Kidney (tissue), 22 donors: ENCODE measurements at places on chromosomes 4 and X. TPM values are rescaled to one million over a fixed set of nuclear protein-coding genes. Genes with fewer than 3 reads are reported as not detected.

DNA sequence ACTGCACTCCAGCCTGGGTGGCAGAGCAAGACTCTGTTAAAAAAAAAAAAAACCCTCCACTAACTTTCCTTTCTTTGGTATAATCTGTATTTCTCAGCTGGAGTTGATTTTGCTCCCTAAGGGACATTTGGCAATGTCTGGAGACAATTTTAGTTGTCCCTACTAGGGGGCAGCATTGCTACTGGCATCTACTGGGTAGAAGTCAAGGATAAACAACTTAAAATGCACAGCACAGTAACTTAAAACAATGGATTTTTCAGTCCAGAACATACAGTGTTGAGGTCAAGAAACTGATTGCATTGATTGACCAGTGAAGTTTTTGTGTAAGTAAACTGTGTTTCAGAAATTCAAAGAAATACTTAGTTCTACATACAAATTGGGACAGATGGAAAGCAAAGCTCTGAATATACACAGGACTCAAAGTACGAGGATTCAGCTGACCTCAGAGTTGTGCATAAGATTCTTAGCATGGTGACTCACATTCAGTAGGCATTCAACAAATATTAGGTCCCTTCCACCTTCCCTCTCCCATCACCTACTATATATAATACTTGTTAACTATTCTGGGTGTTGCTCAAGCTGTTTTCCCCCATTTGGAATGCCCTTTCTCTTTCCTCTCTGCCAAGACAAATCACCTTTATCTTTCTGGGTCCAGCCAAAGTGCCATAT, 8.8 kb downstream of the DDX53 start:
- no peak for DNase-seq

DNA sequence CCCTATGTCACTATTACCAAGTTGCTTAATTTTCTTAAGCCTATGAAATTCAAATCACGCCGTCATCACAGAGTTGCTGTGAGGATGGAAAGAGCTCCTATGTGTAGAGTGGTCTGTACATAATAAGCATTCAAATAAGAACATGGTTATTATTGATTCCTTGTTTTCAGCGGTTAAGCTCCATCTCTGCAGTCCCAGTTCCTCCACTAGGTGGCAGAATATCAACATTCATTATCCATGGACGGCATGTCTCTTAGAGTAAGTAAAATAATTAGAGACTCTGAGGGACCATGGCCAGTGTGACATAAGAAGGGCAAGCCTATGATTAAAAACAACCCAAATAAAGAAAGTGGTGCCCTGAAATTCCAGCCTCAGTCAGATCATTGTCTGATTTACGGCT, 132.5 kb upstream of the NHS start:
- DNase-seq, result peak; percentile 61

DNA sequence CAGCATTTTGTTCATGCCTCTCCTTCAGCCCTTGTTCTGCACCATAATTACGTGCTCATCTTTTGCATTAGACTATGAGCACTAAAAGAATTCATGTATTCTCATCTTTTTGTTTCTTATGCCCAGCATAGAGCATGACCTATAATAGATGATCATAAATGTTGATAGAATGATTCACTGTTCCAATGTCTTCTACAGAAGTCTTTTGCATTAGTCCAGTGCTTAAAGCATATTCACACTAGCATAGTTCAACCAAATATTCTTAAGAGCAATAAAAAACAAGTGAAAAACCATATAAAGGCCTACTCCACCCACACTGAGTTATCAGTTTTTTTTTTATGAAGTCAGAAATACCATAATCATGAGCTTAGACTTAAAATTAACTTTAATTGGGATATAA, 36.5 kb upstream of the SLC10A4 start:
- DNase-seq, result no peak

- DNase-seq, result no peak
These were observed 656.0 kb upstream of the NDST4 start for GRCh38 chr4:115769396-115769795.

DNA sequence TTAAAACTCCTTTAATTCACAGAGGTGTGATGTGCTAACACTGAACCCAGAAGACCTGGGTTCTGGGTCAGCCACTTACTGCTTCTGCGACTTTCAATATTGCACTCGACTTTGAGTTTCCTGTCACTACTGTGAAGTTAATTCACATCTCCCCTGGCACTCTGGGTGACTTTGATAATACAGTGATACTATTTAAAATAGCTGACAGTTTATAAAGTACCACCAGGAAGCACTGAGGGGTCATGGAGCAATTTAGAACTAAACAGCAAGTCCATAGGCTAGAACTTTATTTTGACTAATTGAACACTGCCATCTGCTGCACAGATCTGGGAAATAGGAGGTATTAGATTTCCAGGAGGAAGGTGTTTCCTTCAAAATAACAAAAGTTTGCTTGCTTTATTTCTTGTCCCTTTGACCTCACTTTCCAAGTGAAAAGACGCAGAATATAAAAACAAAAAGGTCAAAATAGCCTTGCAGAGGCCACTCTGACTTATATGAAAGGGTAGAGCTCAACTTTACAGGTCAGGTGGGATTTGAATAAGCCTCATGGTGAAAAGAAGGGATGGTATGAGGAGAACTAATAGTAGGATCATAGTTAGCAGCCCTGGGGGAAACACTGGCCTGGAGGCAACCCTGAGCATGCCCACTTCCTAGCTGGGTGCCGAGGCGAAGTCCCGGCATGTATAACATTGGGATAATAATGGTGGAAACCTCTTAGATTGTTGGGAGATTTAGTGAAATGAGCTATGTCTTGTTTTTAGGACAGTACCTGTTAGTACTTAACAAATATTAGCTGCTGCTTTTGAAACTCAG, 53.4 kb downstream of the ZNF518B start:
- no peak for DNase-seq

DNA sequence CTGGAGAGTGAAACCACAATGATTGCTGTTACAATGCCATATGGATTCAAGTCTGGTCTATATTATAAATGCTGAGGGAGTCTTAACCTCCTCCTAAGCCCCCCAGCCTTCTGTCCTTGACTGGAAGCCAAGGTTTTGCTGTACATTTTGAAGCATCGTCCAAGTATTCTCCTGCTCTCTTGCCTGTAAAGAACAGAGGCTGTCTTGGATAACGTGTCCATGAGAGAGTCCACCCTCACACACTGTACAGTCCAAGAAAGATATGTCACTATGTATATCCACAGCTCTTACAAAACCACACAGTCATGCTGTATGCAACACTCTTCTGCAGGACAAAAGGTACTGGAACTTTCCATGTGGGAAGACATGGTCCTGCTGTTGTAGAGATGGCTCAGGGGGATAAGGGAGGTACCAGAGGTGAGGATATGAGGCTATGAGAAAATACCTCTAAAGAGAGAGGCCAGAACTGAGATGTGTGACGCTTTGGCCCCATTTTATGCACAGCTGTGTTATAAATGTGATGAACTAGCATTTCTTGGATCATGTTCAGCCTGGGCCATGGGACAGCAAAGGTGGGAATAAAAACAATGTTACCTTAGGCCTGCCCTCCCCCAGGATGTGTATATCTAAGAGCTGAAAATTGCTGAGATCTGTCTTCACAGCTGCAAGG, 678.6 kb downstream of the IQCM start:
- no peak for DNase-seq

- DNase-seq, result no peak
These were observed 4.9 kb downstream of the LRPAP1 start for GRCh38 chr4:3527101-3527913.

DNA sequence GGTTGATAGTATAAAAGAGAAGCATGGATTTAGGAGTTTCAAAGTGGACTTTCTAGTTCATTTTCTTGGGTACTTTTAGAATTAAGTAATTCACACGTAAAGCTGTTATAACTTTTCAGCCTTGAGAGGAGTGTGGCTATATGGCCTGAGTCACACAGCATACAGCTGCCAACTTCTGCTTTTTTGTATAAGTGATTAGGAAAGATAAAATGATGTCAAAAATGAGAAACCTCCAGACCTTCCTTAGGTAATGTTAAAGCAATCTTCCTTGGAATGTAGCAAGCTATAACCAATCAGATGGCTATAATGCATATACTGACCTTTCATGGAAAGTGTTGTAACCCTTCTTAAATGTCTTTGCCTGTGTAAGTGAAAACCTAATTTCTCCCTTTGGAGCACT, 39.2 kb downstream of the RAB40AL start:
- DNase-seq, result no peak

GRCh38 chr4:17567271-17567670, 9.7 kb upstream of the LAP3 start:
- DNase-seq, result no peak

CLTRN gene
- 30.7 TPM for total RNA-seq

- no peak for DNase-seq
These were observed 754.8 kb downstream of the RAB28 start for GRCh38 chr4:12729384-12729783.

MUC7 gene
- total RNA-seq, result not detected

DNA sequence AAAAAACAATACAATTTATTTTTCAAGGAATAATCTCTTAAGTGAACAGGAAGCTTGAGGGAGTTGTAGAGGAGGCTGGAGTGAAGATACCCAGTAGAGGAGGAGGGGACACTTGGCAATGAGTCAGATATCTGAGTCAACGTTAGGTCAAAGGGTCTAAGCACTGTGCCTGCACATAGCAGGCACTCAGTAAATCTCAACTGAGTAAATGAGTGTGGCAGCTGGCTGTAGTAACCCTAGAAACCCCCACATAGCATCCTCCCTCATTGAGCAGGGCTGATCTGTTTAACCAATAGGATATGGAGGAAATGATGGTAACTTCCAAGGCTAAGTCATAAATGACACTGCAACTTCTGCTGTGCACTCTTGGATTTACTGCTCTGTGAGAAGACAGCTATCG, 186.0 kb upstream of the FAM241A start:
- no peak for DNase-seq

NAP1L3 gene
- 3.8 TPM for total RNA-seq

DNA sequence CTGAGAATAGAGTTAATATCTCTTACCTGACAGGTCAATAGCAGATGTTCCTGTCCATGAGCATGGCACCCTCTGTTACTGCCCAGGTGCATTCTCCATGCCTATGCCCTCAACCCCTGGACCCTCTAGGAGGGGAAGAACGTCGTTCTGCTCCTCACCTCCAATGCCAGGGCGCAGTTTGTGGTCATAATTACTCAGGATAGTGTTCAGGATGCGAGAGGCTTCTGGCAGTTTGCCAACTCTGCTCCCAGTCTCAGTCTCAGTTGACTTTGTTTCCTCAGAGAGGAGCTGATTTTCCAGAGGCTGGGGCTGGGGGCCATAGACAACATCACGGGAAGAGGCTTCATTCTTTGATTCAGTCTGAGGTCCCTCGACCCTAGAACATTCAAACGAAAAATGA, 4.4 kb downstream of the GABRE start:
- no peak for DNase-seq

GRCh38 chr4:2927696-2928075, 35.5 kb downstream of the NOP14 start:
- DNase-seq, result no peak

GRCh38 chr4:5034206-5034605, 14.9 kb upstream of the CYTL1 start:
- DNase-seq, result no peak

DNA sequence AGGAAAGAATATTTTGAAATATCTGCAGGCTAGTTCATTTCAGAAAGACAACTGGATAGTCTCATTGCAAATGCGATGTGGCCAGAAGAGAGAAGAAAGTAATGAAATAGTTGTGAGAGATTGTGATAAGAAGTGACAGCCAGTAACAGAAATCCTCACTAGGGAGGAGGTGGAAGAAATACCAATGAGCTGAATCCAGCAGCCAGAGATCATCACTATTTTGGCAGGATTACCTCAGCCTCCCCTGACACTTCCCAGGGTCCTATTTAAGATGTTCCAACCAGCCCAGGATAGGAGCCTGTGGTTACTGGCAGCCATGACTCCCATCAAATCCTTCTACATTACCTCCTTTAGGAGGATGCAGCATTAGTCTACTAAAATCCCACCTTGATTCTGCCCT, 76.7 kb upstream of the ARHGAP24 start:
- no peak for DNase-seq

DNA sequence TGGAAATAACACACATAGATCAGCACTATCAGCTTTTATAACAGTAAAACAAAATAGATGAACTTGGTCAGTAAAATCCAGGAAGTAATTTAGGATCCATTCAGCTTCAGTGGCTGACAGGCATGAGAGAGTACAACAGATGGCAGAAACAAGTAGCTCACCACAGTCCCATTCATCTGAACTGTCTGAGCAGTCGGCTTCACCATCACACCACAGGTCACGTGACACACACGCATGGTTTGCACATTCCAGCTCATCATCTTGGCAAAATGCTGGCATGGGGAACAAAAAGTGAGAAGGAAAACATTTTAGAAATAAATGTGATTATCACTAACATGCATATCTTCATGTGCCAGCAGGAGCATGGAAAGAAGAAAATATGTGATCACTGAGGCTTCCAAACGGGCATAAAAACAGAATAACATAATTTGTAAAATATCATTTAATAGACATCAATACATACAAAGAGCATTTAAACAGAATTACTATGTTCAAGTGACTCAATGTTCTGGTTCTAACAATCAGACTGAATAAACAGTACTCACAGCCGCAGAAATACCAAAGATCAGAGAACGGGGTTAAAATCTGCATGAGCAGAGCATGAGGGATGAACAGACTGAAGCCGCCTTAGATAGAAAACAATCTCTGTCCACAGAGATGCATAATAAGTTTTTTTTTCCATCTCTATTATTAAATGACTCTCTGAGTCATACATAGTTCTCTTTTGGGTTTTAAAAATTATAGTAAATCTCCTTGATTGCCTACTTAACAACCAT, 158.1 kb downstream of the ATP10D start:
- DNase-seq, result no peak

- DNase-seq, result no peak
These were observed 14.1 kb upstream of the CNOT6L start for GRCh38 chr4:77833126-77833724.

ADH7 gene
- not detected for total RNA-seq

DNA sequence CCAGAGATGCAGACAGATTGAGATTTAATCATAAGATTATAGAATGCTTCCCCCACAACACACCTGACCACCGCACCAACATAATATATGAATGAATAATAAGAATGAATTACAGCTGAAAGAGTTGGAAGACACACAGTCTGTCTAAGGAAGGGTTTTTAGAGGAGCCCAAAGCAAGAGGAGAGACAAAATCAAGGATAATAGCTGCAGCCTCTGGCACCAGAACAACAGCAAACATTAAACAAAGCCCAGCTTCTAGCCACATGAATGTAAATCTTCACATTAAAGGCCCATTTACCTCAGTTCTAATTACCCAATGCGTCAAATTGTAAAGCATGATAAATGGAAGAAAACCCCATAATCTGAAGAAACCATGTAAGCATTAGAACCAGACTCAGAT, 133.9 kb downstream of the SPCS3 start:
- DNase-seq, result no peak

- DNase-seq, result no peak
These were observed 10.0 kb downstream of the TNIP3 start for GRCh38 chr4:121154103-121154515.
